ENCODE measurements at places on chromosomes 3 and 15.

- no peak for DNase-seq
Measured at GRCh38 chr3:82163907-82164520, 402.6 kb upstream of the GBE1 start.

DNA sequence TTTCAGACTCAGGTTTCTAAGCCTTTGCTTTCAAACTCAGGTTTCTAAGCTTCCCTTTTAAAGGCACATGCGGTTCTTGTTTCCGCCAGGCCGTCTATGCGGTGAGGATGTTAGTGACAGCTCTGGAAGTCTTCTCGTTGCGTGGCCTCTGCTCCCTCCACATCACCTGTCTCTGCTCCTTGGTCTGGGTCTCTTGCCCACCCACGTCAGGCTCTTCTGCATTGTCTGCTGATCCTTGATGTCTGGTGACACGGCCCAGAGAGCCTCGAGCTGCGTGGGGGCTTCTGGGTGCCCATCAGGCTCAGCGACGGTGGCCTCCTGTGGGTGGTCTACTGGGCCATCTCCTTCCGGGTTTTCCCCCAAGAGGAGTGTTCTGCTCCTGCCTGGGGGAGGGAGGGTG, 30.5 kb downstream of the KLF13 start:
- no peak for DNase-seq

DNA sequence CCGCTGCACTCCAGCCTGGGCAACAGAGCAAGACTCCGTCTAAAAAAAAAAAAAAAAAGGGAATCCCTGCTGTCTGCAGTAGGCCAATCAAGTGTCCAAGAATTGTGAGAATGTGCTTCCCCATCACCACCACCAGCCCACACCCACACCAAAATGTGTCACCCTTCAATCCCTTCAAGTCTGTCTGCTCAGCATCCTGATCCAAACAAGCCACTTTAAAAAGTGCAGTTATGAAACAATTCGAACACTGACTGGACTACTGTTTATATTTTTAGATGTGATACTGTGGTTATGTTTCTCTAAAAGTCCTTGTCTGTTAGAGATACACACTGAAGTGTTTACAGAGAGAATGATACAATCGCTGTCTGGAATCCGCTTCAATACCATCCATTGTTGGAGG, 78.1 kb upstream of the CGNL1 start:
- no peak for DNase-seq

DNA sequence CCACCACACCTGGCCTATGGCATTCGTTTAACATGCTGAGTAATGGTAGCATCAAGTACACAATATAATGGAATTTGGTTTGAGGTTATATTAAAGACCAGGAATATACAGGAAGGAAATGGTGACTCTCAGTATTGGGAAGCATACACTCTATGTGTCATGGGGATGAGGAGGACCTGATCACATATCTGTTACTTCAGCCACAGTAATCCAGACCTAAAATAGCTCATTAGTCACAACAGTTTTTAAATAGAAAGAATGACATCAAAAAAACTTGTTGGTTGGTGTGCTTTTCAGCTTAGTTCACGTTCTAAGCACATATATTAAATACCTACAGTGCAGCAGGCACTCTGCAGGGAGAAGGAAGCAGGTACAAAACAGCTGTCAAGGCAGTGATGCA, 52.5 kb upstream of the ATP2C1 start:
- DNase-seq = no peak

DNA sequence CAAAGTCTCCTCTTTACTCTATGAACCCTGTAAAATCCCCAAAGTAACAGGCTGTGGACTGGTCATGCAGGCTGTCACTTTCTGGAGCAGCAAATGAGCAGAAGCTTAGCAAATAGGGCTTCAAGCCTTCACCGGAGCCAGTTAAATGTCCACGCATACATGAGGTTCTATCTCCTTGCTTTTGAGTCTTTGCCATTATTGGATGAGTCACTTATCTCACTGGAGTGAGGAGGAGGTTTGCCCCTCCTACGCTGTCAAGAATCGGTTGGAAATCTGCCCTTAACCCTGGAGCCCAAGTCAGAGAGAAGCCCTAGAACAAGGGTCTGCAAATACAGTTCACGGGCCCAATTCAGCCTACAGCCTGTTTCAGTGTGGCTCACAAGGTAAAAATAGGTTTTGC, 126.1 kb upstream of the CTNNB1 start:
- DNase-seq = no peak

DNA sequence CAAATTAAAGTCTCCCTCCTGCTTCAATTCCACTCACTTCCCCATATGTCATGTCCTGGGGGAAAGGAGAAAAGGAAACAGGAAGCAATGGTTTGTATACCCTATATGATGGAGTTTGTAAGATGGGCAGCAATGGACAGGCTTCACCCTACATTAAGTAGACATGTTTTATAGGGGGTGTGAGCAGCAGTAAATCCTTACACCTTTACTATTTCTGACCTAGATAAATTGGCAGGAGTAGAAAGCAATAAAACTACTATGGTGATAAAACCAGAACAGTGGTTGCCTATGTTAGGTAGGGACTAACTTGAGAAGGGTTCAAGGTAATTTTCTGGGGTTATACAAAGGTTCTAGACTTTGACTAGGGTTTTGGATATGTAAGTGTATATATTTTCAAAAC, 301.7 kb downstream of the GBE1 start:
- DNase-seq = no peak

GRCh38 chr3:13159890-13160289, 86.7 kb upstream of the IQSEC1 start:
- no peak for DNase-seq

- no peak for DNase-seq
Measured at GRCh38 chr3:167649746-167650145, 4.0 kb downstream of the WDR49 start.

GRCh38 chr3:189853906-189854305, 222.7 kb downstream of the TP63 start:
- no peak for DNase-seq

GRCh38 chr3:189962466-189962865, 158.2 kb downstream of the P3H2 start:
- no peak for DNase-seq
